Ascending aorta (tissue), 2 donors: ENCODE measurements at places on chromosomes 2 and 18.

- no peak for DNase-seq
Observed at GRCh38 chr18:50311650-50312049, 24.2 kb upstream of the CXXC1 start.

GRCh38 chr2:65436824-65437221 is 4.4 kb upstream of the SPRED2 start:
- no peak for DNase-seq

GRCh38 chr2:238415036-238415764 is 11.5 kb upstream of the ASB1 start:
- DNase-seq: no peak

DNA sequence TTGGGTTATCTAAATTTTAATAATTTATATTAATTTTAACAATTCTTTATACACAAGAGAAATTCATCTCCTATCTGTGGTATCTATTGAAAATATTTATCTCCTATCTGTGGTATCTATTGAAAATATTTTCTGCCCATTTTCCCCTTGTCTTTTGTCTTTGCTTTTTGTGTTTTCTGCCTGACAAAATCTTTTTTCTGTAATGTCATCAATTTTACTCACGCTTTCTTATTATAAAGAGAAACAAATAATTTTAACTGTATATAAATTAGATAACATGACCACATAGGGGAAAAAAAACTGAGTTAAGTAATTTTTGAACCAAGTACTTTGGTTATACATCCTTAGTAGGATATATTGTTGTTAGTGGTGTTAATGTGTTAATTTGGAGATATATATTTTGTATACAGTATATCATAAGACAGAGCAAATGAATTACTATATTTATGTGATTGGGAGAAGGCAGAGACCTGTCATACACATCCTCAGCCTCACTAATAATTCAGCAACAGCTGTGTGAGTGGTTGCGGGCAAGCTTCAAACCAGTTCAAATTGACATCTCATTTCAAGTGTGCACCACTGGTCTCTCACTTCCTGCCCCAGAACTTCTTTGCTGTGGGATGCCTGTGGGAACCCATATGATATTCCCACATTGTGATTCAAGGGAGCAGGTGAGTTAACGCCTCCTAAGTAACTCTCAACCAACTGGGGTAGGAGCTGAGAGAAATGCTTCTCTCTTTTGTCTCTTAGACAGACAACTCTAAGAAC is 292.4 kb downstream of the SP3 start:
- no peak for DNase-seq

DNA sequence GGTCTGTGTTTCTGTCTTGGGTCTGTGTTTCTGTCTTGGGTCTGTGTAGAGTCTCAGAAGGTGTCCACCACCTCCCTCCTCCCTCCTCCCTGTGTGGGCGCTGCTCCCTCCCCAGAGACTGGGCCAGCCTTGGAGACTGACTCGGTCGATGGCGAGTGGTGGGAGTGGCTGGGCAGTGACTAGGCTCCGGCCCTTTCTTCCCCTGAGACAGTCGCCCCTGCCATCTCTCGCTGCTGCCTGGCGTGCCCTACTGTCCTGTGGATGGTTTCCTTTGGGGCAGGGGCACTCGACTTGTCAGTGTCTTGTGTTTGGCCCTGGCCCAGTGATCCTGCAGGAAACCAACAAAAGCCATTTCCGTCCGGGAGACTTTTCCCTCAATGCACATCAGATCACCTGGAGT is 215.8 kb downstream of the NDUFA10 start:
- DNase-seq: peak; percentile 72

- DNase-seq: no peak
Observed at GRCh38 chr2:210997373-210997772, 441.0 kb downstream of the CPS1 start.

DNA sequence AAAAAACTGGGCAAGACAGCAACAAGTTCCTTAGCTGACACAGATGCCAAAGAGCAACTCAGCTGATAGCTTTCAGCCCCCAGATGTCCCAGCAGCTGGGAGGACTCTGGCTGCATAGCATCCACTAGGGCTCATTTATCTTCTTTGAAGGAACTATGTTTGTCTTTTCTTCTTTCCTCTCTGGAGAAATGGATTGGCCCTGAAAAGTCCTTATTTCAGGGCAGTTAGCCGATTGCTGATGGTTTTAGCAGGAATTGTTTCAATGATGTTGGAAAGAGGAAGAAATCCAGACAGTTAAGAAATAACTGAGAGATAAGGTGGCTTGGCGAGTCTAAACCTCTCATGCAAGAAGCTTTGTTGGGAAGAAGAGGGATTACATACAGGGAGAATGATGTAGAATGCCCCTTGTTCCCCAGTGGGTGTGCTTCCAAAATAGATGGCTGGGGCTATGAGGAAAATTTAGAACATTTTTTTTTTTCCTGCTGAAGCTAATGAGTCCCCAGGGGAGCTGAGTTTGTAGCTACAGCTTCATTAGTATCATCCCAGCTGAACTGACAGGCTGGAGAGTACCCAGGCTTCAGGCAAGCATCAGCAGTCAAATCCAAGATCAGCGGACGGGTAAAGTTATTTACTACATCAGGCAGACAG is 33.6 kb upstream of the SERPINE2 start:
- DNase-seq: no peak
